ENCODE measurements at places on chromosomes 12 and 14.

DNA sequence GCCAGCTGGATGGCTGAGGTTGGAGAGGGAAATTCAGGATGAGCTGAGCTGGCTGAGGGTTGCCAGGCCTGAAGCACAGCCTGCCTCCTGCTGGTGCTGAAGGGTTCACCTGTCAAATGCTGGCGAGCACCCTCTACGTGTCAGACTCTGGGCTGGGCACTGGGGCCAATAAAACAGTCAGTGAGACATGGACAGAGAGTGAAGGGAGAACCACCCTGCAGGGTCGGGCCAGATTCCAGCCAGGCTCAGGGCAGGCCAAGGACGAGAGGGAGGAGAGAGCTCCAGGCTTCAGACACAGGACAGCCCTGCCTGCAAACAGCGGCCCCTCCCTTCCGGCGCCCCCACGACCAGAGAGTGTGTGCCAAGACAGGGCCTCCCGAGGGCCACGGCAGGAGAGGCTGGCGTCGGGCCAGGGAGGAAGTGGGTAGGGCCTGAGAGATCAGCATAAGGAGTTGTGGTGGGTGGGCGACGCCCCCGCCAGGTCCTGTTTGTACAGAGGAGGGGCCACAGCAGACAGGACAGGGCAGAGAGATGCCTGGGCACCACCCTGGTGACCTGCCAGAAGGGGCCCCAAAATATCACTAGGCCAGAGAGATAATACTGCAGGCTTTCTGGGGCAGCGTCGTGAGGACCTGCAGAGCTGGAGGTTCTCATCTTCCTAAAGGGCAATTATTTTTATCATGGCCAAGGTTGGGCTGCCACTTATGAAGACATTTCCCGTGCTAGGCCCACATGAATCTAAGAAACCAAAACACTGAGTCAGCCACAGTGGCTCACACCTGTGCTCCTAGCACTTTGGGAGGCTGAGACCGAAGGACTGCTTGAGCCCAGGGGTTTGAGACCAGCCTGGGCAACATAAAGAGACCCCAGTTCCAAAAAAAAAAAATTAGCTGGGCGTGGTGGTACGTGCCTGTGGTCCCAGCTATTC is 73.1 kb upstream of the GPR68 start:
- DNase-seq: no peak

DNA sequence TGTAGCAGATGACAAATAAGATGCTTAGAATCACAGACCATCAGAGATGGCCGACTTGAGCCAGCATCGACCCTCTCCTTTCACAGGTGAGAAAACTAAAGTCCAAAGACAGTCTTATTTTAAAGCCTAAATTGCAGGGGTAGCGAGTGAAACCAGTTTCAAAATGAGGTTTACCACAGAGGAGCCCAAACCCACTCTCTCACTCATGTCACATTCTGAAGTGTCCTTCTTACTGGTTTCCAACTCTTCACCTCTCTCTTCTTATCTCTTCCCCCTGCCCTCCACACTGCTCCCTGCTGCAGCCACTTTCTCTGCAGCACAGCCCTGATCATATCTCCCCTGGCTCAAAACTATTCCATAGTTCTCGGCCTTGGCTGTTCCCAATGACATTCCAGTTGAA is 57.0 kb upstream of the NID2 start:
- DNase-seq: no peak

DNA sequence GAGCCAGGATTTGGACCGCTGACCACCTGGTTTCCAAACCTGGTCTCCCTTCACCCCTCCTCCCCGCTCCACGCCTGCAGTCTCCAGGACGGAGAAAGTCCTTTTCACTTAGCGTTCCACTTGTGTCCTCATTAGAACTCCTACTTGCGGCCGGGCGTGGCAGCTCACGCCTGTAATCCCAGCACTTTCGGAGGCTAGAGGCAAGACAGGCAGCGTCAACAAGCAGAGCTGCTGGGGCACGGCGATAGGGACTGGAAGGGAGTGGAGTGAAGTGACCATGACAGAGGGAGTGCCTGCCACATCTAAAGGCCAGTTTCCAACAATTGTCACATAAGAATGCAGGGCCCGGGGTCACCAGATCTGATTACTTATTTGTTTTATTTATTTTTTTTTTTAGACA is 132.5 kb upstream of the NCOR2 start:
- DNase-seq: no peak

- DNase-seq: no peak
These were observed 4.4 kb downstream of the ARHGEF25 start for GRCh38 chr12:57615637-57616036.

- no peak for DNase-seq
These were observed 216.5 kb upstream of the BTG1 start for GRCh38 chr12:92362126-92362525.

DNA sequence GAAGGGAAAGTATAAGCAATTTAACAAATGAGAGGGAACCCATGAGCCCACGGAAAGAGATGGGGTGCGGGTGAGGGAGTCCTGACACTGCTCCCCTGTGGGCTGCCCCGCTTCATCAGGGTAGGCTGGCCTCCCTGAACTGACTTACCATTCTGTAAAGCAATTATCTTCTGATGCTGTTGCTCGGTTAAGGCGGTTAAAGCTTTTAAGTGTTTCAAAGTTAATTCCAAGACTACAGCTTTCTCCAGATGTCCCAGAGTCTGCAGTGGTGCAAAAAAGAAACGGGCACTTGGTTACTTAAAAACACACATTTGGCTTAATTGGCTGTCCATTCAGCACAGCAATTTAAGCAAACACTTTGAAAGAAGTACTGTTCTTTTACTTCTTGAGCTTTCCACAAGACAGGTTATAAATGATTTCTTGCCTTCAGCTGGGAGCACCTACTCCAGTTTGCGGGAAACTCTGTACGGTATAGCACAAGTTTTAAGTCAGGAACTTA is 1.3 kb downstream of the BHLHE41 start:
- no peak for DNase-seq

DNA sequence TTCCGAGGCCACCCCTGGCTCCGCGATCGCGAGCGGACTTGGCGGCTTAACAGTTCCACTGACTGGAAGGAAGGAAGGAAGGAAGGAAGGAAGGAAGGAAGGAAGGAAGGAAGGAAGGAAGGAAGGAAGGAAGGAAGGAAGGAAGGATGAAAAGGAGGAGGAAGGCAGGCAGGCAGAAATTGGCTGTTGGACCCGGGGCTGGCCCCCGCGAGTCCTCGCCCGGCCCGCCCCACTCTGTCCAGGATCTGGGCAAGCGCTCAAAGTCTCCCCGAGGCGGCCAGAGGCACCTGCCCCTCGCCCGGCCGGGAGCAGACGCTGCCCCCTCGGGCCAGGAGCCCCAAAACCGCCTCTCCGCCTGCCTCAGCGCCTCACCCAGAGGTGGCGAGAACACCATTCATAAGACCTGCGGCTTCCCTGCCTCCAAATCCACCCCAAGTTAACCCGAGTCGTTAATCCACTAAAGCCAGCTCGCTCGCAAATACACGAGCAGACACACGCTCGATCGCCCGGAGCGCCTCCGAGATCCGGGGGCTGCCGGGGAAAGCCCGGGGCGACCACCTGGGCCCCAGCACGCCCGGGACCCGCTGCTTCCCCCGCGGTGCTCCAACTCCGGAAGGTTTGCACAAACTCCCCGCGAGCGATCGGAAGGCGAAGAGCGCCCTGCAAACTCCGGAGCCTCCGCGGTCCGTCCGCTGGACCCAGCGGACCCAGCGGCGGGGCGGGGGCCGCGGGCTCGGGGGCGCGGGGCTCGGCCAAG is 844 bp downstream of the DPF3 start:
- DNase-seq: no peak

- no peak for DNase-seq
These were observed 15.3 kb downstream of the SDS start for GRCh38 chr12:113388351-113388750.
